ENCODE measurements at places on chromosomes 16 and 17.

- no peak for DNase-seq
Measured at GRCh38 chr17:74744714-74745547, 3.5 kb upstream of the NHERF1 start.

DNA sequence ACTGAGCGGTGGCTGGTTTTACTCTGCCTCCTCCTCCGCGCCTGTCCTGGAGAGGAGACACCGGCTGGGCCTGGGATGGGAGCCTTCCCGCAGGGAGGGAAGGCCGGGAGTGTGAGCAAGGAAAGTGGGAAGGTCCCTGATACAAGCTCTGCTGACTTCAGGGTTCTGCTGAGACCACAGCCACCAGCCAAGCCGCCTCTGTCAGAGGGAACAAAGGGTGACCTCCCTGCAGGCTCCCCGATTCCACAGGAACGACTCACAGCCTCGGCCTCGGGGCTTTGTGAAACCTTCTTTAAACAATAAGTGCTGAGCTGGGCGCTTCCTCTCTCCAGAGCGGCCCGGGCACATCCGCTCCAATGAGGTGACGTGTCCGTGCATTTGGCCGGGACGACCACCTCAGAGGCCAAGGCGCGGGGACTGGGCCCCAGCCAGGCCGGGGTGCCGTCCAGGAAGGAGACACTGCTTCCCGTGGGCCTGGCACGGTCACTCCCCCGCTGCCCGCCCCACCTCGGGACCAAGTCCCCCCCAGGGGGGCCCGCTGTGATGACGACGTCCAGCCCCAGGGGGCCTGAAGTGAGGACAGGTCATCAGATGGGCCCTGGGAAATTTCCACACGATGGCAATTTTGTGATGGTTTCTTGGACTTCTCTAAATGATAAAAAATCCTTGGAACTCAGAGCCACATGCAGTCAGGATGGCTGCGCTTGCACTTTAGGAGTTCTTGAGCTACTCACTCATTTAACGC is 11.8 kb upstream of the CIBAR2 start:
- peak; percentile 47 for DNase-seq

DNA sequence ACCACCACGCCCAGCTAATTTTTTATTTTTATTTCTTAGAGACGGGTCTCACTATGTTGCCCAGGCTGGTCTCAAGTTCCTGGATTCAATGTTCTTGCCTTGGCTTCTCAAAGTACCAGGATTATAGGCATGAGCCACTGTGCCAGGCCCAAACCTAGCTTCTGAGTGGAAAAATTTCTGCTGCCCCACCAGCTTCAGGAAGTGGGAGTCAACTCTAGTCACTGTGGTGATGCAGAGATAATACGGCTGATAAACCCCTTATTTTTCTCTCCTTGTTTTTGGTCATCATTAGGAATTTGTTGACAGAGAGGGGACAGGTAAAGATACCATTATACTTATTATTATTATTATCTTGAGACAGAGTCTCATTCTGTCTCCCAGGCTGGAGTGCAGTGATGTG is 27.8 kb upstream of the PHOSPHO1 start:
- no peak for DNase-seq

- no peak for DNase-seq
Measured at GRCh38 chr16:1895949-1896675, 22.1 kb downstream of the HS3ST6 start.

DNA sequence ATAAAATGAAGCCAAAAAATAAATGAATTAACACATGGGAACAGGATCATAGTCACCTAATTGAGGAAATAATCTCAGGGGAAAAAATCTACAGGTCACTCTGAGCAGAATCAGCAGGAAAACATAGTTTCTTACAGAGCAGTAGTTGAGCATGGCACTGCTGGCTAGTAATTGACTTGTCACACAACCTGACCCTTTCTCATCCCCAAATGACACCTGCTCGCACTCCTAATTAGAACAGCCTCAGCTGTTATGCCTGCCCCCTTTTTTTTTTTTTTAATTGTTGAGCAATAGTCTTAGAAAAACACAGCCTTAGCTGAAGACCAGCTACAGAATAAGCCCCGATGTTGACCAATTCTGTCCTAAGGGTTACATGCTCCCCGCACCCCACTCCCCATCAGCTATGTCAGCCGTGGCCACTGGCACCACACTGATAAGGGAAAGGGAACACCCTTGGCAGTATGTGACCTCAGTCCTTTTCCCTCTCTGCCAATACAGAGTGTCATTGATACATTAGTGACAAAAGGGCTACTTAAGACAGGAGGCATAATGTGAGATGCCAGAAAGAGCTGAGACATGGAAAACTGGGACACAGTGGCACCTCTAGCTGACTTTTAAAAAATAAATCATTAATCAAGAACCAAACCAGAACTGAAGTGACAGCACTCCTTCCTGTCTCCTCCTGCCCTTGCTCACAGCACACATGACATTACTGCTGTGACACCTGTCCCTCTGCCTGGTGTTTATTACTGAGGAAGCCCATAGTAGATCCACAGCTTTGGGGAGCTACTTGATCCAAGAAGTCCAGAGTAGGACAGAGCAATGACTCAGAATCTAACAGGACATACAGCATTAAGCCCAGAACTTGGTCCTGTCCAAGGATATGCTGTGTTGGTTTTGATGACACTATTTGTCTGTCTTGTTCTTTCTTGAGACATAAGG is 41.7 kb downstream of the WDR59 start:
- DNase-seq = no peak

DNA sequence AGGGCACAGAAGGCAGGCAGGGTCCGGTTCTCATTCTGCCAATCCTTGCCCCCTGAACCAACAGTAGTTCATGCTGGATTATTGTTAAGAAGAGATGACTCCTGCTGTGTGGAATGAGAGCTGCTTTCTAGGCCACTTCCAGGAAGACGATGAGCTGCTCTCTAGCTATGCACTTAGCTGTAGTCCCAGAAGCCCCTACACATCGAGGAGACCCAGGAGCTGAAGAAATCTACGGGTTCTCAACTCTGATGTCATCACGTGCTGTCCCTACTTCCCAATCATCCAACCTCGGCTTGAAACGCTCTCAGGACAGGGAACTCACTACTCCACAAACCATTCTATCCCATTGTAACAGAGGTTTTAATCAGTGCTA is 29.0 kb upstream of the EMP2 start:
- DNase-seq = no peak

DNA sequence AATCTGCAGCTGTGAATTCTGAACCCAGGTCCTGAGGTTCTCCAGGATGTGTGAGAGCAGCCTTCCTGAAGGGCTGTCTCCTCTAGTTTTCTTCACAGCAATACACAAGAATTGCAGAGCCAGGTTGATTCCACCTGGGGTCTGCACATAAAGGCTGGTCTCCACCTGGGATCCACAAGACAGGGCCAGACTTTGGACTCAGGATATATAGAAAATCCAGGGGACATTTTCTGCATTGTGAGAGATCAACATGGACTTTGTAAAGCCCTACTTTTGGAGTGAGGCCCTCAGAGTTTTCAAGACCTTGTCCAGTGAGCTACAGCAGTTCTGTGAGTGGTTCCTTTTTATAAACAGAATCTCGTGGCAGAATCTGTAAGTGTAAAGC is 6.3 kb downstream of the ZNF267 start:
- no peak for DNase-seq

DNA sequence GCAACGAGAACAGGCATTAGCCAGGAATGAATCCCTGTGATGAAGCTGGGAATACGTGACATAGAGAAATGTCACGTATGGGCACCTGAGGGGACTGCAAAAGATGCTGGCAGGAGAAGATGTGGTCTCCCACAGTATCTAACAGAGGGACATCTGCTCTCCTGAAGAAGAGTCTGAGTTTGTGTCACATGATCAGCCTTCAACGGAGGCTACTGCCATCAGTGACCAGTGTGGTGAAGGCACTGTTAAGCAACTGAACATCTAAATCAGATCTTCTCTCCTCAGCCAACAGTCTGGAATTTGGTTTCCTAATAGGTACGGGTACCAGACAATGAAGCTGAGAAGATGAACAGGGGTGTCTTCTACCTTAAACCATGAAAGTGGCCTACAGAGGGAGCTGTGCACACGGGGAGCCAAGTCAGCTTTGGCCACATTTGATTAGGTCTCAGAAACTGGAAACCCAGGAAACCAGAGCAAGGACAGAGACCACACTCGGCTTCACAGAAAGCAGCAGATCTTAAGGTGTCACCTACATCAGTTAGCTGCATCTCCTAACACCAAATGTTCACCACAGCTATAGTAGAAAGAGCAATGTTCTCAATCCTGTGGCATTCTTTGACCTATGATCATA is 41.8 kb downstream of the BRD7 start:
- no peak for DNase-seq

GRCh38 chr16:46621934-46622676 is 926 bp upstream of the SHCBP1 start:
- DNase-seq = no peak

DNA sequence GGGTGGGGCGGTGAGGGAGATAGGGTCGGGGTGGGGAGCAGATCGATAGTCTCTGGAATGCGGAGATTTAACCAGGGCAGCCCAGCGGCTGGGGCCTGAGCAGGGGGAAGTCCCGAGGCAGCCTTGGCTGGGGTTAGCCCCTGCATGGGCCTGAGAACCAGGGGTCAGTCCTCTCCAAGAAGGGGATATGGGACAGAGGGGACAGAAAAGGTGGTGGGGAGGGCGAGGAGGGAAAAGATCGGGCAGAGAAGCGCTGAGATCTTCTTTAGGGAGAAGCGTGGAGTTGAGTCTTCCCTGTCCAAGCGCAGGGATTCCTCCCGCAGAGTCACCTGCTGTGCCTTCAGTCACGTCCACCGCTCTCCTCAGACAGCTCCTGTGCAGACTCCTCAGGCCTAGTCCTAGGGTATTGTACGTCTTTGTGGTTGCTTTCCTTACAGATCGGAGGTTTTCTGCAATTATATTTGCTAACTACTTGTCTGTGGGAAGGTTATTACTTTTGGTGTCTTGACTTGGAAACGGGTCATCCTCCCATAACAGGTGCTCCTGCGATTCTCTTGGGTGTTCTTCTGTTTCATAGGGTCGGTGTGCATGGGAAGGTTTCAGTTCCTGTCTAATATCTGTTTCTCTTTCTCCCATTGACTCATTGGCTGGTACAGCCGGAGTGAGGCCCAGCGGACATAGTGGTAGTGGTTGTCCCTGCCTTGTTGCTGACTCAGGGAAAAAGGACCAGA is 952 bp downstream of the CD300A start:
- no peak for DNase-seq

DNA sequence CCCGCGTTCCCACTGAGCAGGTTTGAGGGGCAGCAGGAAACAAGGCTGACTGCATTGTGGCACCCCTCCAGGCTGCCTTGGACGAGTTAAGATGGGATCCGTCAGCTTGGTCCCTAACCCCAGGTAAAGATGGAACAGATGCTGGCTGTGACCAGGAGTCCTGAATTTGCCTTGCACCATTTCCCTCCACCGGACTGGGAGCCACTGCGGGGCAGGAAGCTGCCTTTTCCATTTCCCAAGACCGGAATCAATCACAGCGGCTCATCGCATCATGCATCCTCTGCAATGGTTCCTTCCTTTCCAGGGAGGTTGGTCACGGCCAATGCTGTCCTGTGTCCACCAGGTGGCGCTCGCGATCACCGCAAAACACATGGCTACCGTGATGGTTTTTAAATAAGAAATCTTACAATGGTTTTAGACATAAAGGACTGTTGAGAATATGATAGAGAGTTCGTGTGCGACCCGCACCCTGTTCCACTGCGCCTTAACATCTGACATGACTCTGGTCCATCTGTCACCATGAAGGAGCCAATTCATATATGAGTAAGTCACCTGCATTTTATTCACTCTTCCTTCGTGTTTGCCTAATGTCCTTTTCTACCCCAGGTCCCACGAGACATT is 6.8 kb upstream of the MEAK7 start:
- DNase-seq = peak; percentile 89

- no peak for DNase-seq
Measured at GRCh38 chr17:57994436-57994835, 6.4 kb upstream of the VEZF1 start.

GRCh38 chr17:64202683-64203344 is 60.2 kb downstream of the TEX2 start:
- no peak for DNase-seq

GRCh38 chr17:5585836-5586521 is 1.7 kb upstream of the NLRP1 start:
- no peak for DNase-seq

DNA sequence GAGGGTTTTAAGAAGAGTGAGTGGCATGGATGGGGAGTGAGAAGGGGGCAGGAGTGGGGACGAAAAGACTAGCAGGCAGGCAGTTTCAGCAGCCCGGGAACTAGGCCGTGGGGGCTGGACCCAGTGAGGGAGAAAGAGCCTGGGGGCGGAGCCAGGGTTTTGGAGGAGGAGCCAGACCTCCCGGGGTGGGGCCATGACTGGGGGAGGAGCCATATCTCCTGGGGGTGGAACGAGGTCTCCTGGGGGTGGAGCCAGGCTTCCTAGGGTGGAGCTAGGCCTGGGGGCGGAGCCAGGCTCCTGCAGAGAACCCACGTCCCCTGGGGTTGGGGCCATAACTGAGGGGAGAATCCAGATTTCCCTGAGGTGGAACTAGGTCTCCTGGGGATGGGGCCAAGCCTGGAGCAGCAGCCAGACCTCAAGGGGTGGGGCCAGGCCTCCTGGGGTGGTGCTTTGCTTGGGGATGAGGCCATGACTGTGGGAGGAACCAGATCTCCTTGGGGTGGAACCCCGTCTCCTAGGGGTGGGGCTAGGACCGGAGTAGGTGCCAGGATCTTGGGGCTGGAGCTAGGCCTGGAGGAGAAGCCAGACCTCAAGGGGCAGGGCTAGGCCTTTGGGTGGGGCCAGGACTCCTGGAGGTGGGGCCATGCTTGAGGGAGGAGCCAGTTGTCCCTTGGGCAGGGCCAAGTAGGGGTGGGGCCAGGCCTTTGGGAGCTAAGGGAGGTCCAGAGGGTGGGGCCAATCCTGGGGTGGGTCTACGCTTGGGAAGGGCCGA is 41.7 kb upstream of the JPH3 start:
- DNase-seq = peak; percentile 47

DNA sequence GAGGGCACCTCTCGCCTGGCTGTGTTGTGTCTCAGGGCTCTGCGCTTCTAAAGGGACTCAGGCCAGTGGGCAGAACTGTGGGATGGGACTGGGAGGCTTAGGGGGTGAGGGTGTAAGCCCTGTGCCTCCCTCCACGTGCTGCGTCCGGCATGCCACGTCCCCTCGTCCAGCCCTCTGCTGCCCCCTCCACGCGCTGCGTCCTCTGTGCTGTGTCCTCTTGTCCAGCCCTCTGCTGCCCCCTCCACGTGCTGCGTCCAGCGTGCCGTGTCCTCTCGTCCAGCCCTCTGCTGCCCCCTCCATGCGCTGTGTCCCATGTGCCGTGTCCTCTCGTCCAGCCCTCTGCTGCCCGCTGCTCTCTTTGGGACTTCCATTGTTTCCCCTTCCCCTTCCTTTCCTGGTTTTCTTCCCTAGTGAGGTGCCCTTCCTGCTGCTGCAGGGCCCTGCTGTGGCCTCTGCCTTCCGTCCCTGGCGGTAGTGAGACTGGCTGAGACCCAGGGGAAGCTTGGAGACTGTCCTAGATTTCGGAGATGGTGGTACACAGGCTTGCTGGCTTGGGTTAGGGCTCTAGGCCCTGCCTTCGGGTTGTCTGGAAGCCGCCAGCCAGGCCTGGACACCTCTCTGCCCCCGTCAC is 6.4 kb upstream of the ZNF750 start:
- no peak for DNase-seq

- no peak for DNase-seq
Measured at GRCh38 chr16:11639925-11640899, 28.0 kb upstream of the SNN start.

- no peak for DNase-seq
Measured at GRCh38 chr17:78272181-78272913, 40.9 kb downstream of the TMEM235 start.
